ENCODE measurements at places on chromosomes 11 and 22.

DNA sequence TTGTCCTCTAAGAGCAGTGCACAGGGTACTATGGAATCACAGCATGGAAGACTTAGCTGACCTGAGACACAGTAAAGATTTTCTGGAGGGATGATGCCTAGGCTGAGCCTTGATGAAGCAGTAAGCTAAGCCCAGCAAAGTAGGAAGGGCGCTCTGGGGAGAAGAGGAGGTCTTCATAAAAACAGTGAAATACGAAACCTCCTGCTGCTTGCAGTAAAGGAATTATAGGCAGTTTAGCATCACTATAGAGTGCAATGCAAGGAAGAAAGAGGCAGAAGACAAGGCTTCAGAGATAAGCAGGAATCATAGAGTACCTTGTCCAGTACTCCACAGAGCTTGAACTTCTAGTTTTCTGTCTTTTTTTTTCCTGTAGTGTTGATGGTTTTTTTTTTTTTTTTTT, 555.7 kb upstream of the CADM1 start:
- DNase-seq: no peak

DNA sequence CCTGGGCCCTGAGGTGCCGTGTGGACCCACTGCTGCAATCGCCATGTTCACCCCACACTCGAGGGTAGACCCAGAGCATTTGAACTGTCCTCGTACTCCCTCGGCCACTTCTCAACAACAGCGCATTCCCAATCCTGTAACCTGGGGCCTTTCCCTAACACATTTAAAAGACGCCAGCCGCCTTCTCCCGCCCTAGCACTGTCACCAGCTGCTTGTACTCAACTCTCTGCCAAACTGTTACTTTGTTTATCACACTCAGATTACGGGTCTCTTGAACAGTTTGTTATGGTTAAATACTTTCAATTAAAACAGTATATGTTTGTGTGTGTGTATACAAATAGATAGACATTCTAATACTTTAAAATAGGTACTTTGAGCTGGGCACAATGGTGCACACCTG, 20.7 kb downstream of the CDKN1C start:
- no peak for DNase-seq

DNA sequence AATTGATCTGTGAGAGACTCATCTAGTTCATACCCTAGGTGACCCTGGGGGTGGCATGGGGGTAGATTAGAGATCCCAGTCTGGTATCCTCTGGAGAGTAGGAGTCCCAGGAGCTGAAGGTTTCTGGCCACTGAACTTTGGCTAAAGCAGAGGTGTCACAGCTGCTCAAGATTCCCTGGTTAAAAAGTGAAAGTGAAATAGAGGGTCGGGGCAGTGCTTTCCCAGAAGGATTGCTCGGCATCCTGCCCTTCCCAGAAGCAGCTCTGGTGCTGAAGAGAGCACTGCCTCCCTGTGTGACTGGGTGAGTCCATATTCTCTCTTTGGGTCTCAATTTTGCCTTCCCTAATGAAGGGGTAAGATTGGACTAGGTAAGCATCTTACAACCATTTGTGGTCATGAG, 653 bp downstream of the IL18BP start:
- no peak for DNase-seq

DNA sequence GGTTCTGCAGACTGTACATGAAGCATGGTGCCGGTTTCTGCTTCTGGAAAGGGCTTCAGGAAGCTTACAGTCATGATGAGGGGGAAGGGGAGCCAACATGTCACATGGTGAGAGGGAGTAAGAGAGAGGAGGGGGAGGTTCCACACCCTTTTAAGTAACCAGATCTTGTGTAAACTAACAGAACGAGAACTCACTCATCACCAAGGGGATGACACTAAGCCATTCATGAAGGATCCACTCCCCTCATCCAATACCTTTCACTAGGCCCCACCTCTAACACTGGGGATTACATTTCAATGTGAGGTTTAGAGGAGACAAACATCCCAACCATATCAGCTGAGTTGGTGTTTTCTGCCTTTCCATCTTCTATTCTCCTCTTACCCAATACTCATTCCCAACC, 83.5 kb downstream of the BDNF start:
- no peak for DNase-seq

GRCh38 chr11:28528217-28528616, 420.0 kb downstream of the METTL15 start:
- no peak for DNase-seq

DNA sequence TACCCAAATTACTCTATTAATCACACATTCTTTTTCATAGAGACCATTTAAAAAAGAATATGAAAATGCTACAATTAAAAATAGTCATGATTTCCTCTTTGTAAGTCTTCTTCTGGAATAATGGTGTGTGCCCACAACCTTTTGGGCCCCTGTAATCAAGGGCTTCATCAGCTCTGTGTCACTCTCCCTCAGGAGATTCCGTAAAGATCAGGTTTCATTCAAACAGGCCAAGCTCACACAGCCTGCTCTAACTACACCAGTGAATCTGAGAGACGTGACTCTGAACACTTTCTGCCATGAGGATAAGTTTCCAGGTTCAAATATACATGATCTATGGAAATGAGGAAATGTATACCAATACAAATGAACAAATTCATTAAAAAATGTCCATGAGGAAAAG, 9.5 kb downstream of the DRICH1 start:
- no peak for DNase-seq

- no peak for DNase-seq
Measured at GRCh38 chr22:20246368-20247009, 21.6 kb downstream of the RTN4R start.

- DNase-seq: no peak
Measured at GRCh38 chr11:71931245-71931602, 2.4 kb downstream of the RNF121 start.

DNA sequence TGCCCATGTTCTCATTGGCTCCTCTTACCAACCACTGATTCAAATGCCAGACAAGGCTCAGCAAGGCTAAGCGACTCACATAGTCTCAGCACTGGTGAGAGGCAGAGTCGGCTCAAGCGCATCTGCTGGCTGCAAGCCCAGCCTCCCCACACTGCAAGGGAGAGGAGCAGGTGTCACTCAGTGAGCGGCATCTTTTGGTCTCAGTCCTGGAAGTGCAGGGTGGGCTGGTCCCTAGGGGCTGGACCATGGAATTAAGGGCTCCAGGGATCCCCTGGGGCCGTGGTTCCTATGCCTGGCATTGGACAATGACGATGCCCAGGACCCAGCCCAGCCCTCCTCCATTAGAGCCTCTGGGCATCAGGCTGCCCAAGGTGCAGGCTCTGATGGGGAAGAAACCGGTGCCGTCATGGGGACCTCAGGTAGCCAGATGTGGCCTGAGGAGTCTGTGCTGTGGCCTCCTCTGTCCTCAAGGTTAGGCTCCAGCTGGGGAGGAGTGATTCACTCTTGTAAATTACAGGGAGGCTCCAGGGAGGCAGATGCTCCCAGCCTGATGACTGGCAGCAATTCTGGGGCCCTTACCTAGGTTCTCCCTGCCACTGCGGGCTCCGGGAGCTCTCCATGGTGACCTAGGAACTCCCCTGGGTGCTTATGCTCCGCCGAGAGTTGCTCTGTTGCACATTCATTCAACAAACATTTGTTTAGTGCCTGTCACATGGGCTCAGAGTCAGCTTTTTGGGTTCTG, 28.0 kb downstream of the FADS2 start:
- no peak for DNase-seq

- no peak for DNase-seq
Measured at GRCh38 chr11:12459865-12460444, 82.6 kb downstream of the PARVA start.

DNA sequence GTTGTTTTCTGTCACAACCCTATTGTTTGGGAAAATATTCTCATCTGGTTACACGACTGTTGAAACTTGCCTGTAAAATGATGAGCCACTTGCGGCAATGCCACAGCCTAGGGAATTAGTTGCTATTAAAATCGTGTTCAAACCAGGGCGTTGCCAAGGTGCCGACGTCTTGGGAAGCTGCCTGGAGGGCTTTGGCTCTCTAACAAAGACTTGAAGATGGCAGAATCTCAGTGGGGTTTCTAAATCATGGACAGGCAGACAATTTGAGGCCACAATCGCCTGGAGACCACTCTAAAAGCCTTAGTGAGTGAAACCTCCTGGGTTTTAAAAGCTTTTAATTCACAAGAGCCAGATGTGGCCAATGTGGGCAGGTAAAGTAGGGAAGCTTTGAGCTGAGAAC, 117.2 kb upstream of the BMAL1 start:
- no peak for DNase-seq

GRCh38 chr11:48148749-48149148, 67.9 kb upstream of the OR4B1 start:
- no peak for DNase-seq

DNA sequence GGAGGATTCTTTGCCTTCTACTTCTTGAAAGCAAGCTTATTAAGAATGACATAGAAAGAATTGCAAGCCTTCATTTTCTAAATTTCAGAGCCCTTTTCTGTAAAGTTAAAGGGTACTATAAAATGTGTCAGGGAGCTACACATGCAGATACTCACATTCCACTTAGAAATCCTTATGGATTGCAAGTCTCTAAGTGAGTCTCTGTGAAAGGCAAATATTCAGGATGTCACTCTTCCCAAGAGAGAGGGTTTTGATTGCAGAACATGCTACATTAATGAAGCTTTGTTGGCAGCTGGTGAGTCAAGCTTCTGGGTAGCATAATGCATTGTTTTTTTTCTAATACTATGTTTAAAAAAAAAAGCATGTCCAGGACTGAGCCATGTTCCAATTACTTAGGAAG, 369.2 kb downstream of the DCDC1 start:
- no peak for DNase-seq

DNA sequence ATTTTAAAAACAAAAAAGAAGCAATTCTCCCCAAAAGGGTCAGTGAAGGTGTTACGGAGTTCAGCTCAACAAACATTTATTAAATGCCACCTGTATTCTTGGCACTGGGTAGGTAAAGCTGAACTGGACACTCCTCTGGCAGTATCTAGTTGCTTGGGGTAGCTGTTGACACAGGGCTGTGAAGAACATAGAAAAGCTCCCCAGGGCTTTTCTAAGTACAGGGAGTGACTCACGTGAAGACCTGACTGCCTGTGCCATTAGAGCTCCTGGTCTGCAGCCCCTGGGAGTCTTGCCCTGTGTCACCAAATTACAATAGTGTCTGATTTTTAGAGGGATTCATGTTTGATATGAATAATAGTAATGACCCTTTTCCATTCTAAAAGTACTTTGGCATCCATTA, 43.6 kb downstream of the COA4 start:
- no peak for DNase-seq

DNA sequence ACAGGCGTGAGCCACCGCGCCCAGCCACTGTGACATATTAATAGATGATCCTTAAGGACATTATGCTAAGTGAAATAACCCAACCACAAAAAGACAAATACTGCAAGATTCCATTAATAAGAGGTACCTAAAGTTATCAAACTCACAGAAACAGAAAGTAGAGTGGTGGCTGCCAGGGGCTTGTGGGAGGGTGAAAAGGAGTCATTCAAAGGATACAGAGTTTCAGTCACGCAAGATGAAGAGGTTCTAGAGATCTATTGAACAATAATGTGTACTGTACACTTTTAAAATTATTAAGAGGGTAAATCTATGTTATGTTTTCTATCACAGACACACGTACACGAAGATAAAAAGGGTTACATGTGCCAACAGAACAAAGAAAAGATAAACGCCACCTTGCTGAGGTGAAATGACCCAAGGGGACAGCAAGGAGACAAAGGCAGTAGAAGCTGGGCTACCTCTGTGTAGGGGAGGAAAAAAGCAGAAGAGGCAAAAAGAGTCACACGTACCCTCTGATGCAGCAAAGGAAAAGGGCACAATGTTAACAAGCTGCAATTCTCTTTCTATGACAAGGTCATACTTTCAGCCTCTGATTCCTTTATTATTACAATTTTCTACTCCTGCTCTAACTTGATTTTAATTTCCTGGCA, 65.3 kb downstream of the AMBRA1 start:
- DNase-seq: no peak

DNA sequence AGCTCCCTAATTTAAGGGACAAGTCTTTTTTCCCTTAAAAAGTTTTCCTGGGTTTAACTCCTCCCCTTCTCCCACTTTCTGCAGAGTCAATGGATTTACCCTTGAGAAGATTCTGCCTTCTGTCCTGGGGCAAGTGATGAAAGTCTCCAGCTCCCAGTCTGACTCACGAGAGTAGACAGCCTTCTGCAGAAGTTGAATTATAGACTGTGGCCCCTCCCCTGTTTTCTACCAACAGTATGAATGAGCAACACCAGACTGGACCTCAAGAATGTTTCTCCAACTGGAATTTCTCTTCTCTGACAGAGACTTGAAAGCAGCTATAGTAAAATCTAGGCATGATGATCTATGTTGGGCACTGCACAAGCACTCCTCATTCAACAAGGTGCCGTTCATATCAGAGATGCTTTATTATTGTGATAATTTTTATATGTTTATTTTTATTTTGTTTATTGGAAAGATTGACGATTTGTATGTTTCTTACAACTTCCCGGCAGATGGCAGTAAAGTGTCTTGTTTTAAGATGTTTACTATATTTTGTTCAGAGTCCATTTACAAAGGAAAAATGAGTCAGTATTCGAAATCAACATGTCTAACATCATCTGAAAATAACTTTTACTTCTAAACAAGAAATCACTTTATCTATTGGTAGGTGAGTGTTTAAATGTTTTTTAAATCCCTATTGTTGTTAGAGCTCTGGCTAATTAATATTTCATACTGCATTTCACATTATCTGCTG, 56.6 kb downstream of the LMO2 start:
- no peak for DNase-seq

DNA sequence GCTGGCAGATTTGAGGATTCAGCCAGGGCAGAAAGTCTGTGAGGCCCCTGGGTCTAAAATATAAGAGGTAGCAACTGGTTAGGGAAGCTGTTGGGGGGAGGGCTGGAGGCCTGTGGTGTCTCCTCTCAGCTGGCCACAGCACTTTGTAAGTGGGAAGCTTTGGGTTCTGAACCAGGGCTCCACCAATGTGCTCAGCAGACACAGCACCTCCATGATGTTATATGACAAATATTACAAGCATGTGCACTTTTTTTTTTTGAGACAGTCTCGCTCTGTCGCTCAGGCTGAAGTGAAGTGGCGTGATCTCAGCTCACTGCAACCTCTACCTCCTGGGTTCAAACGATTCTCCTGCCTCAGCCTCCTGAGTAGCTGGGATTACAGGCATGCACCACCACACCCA, 8.0 kb downstream of the ARHGAP1 start:
- no peak for DNase-seq

GRCh38 chr11:7673724-7674434, 579 bp upstream of the CYB5R2 start:
- DNase-seq: no peak

DNA sequence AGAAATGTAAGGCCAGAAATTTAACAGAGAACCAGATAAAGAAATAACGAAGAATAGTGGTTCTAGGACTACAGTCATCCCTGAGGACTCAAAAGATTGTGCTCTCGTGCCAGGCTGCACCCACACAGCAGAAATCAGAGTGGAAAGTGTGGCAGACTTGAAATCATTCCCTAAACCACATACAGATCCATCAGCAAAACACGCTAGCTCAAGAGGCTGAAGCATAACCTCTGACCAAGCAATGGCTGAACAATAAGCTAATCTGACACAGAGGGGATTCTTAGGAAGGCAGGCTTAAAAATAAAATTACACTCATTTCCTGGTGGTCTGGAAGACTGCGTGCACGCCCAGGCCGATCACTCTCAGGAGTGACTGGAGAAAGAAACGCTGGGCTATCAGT, 19.0 kb downstream of the NCF4 start:
- no peak for DNase-seq

- no peak for DNase-seq
Measured at GRCh38 chr11:6411594-6412031, 7.3 kb downstream of the APBB1 start.
